ENCODE measurements at places on chromosomes 11 and 22.
A peak's percentile ranks its signal among the peaks of the same experiment; 100 is the strongest.

- DNase-seq = no peak
These were observed 8.9 kb downstream of the OLFML1 start for GRCh38 chr11:7494086-7494745.

DNA sequence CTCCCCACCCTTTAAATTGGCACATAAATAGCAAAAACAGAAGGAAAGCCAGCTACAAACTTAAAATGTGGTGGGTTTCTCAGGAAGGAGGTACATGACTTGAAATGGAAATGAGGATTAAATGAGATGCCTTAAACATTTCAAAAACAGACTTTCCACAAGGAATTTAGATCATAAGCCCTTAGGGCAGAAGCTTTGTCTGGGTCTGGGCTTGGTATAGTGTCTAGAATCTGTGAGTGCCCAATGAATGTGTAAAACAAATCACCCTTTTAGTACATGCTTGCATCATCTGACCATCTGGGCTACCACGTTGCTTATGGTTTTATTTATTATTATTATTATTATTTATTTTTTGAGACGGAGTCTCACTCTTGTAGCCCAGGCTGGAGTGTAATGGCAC is 37.1 kb upstream of the CREB3L1 start:
- DNase-seq = no peak

- DNase-seq = no peak
These were observed 11.8 kb downstream of the SOX10 start for GRCh38 chr22:37972527-37972926.

GRCh38 chr22:25621986-25622385 is 57.5 kb downstream of the GRK3 start:
- DNase-seq = no peak

DNA sequence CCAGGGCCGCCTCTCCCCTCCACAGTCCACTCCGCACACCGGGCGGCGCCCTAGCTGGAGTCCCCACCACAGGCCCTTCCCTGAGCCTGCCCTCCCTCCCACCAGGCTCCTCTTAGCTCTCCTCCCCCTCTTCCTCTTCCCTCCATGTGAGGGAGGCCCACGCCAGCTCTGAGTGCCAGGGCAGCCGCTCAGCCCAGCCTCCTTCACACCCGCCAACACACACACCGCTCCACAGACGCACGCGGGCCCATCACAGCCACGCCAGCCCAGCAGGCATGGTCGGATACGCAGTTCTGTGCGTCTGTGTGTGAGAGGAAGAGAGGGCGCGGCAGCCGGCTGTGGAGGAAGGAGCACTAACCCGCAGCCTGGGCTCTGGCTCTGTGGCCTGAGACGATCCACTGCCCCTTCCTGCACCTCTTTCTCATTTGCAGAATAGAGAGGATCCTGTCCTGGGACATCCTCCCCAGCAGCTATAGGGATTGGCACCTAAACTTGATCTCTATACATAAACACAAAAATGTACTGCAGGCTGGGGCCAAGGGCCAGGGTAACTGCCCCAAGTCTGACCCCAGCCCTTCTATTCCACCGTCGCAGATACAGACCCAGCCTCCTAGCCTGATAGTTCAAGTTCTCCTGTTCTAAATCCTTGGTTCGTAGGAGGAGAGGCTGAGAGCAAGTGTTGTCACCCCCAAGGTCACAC is 3.5 kb downstream of the CHRM4 start:
- no peak for DNase-seq

DNA sequence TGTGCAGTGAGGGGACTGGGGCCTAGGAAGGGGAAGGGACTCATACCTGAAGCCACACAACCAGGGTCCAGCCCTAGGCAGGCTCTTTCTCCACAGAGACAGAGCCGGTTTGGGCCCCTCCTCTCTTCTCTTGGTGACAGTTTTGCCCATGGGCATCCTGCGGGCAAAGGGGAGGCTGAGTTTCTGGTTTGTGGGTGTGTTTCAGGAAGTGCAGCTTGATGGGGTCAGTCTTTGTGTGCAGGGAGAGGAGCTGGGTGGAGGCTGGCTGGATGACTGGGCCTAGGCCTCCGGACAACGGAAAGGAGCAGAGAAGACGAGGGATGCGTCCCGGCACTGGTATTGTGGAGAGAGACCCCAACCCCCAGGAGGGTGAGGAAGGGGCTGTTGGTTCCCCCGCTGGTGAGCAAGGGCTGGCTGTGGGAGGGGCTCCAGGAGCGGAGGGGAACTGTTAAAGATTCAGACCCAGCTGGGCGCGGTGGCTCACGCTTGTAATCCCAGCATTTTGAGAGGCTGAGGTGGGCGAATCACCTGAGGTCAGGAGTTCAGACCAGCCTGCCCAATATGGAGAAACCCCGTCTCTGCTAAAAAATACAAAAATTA is 23.4 kb upstream of the CELSR1 start:
- DNase-seq = no peak

DNA sequence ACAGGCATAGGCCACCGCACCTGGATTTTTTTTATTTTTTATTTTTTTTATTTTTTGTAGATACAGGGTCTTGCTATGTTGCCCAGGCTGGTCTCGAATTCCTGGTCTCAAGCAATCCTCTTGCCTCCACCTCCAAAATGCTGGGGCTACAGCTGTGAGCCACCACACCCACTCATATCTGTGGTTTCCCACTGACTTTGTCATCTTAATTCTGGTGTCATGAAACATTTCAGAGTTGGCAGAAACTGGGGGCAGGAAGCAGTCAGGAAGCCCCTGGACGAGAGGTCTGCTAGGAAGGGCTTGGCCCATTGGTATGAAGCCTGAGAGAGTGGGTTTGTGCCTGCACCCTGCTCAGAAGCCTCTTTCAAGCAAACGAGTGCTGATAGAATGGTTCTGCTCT is 49.1 kb downstream of the COMMD9 start:
- DNase-seq = no peak

DNA sequence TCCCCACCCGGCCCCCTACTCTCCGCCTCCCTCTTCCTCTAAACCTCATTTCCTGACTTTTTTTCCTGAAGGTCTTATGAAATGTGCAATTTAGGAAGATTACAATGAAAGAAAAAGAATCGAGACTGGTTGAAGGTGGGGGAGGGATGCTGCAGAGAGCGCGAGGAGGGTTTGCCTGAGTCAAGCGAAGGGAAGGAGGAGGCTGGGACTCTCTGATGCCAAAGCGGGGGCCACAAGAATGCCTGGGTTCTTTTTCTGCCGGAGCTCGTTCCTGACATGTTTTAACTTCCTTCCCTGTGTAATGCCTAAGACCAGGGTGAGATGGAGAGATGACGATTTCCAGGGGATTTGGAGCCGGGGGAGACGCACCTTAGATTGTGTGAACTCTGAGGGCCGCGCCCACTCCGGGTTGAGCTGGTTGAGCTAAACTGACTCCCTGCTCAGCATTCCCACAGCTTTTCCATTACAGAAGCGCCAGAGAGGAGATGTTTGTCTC is 270.5 kb upstream of the SORL1-AS1 start:
- DNase-seq = no peak

DNA sequence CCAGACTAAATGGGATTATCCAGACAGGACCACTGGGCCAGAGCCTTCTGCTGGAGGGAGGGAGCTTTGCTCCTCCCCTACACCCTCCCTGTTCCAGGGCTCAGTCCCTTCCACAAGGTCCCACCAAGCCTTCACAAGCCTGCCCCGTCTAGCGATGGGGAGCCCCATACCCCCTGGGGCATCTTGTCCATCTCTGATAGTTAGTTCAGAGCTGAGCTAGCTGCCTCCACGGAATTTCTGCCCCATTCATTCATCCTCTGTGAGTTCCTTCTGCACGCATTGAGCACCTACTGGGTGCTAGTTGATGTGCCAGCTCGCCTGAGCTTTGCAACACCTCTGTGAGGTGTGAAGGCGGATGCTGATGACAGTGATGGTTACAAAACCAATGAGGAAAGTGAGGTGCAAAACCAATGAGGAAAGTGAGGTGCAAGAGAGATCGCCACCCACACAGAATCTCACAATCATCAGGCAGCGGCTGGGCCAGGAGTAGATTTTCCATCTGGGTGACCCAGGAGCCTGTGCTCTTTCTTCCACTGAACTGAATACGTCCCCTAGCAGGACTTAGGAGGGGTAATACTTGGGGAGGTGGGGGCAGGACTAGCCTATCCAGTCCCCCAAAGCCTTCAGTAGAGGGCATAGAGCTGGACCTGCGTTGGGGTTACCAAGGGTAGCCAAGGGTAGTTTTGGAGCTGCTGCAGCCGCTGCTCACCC is 21.5 kb upstream of the CBX7 start:
- no peak for DNase-seq

- DNase-seq = no peak
These were observed 26.5 kb upstream of the WNT7B start for GRCh38 chr22:46003271-46004091.

DNA sequence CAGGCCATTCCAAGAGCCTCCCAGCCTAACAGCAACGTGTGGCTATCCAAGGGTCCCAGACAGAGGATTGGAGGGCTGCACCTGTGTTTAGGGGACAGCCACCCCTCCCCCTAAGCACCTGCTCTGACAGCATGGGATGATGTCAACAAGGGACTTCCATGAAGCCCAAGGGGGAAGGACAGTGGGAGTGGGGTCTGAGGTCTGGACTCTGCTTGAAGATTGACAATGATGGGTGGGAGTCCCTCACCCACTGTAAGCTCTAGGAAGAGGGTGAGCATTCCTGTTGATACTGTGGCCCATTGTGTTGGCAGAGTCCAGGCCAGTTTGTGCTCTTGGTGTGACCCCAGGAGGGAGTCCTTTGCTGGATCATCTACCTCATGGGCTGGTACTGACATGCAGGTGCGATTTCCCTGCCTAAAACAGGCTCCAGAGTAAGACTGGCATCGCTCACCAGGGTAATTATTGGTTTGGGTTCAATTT is 46.9 kb upstream of the TUB start:
- DNase-seq = no peak

DNA sequence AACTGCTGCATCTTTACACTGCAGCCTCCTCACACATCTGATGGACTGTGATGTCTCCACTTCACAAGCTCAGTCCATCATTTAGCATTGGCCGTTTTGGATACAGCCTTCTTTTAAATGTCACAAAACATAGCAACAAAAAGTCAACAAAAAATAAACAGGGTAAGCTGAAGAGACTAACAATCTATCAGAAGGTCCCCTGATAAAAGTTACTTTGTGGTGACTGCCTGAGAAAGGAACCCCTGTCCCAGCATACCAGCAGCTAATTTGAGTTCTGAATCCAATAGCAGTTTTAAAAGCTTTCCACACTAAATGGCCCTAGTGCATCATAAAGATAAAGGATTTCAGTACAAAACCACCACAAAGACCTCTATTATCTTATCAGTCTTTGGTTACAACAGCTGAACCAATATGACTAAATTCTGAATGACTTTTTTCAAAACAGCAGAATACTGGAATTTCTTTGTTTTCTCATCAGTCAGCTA is 162.4 kb downstream of the SOX6 start:
- DNase-seq = no peak

DNA sequence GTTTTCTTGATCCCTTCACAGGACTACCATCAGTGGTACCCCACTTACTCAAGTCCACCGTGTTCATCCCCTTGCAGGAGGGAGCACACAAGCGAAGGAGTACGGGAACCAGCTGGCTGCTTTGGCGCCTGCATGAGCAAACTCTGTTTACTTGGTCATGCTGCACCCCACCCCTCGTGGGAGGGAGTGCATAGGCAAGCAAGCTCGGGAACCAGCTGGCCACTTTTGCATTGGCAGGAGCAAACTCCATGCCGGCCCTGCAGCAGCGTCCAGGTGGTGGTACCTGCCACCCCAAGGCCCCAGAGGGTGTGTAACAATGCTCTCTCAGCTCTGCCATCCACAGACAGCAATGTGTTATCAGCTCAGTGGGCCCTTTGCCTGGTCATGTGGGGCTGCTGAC is 737.8 kb downstream of the FAM181B start:
- DNase-seq = no peak

DNA sequence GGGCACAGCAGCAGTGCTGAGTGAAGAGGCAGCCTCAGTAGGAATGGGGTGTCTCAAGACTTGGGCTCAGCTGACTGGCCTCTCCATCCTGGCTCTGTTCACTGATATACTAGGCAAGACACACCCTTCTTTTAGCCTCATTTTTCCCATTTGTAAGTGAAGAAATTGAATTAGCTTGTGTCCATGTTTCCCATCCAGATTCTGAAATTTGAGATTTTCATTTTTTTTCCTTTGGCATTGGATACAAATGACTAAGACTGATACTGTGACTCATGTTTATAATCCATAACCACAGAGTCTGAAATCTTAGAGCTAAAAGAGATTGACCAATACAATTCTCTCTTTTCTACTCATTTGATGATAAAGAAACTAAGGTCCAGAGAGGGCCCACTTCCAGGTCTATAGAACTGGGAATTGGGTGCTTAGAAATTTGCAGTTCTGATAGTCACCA is 110.9 kb downstream of the KCNC1 start:
- DNase-seq = peak; percentile 42

GRCh38 chr11:122258446-122259194 is 142.6 kb upstream of the BLID start:
- DNase-seq = no peak

Measured in NCI-H226 (cell line).